ENCODE measurements at places on chromosomes 2 and 18.

DNA sequence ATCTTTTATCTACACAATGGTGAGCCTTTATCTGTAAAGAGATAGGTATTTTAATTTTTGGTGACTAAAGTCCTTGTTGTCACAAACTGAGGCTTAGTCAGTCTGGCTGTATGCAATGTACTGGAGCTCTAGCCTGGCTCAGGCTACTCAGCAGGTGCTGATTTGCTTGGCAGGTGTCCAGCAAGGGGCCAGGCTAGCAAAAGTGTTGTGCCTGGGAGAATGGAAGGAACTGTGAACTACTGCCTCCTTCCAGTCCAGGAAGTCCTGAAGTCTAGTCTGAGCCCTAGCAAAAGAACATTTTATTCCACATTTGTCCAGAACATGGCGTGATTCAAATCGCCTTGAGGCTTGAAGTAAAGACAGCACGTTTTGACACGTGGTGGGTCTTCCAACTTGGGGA lies 260.5 kb downstream of the CCDC85A start:
- DNase-seq, result peak; percentile 17

DNA sequence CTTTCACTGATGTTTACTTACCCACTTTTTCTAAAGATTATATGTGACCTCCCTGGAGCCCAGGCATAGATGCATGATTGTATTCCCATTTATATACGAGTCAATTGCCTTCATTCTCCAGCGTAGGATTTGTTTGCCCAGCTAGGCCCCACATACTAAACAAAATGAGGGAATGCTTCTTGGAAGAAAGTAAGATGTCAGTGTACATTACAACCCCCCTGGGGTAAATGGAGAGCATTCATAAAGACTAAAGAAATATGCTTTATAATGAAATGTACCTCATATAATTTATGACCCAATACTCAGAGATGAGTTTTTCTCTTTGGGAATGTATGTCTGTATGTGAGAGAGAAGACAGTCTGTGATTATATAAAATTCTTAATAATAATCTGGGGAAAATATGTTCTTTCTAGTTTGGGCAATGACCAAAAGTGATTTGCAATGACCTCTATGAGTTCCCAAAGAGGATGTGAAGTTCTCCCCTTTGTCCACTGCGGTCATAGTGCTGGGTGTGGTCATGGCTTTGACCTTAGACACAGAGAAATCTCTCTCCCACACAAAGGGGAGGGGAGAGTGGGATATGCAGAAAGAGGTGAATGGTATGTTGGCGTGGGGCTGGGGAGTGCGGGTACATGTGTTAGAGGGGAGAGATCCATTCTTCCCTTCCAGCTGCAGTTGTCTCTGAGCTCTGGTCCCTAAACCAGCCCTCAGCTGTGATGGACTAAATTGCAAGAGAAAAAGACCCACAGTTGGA lies 175.6 kb downstream of the EN1 start:
- no peak for DNase-seq

DNA sequence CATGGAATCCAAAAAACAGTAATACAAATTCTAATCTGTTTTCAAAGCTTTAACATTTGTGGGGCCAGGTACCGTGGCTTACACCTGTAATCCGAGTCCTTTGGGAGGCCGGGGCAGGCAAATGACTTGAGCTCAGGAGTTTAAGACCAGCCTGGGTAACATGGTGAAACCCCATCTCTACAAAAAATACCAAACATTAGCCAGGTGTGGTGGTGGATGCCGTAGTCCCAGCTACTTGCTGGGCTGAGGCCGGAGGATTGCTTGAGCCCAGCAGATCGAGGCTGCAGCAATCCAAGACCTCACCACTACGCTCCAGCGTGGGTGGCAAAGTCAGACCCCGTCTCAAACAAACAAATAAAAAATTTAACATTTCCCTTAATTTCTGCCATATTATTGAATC lies 74.3 kb upstream of the SALL3 start:
- no peak for DNase-seq

- no peak for DNase-seq
These were observed 1387.1 kb upstream of the TMEFF2 start for GRCh38 chr2:193581807-193582206.

DNA sequence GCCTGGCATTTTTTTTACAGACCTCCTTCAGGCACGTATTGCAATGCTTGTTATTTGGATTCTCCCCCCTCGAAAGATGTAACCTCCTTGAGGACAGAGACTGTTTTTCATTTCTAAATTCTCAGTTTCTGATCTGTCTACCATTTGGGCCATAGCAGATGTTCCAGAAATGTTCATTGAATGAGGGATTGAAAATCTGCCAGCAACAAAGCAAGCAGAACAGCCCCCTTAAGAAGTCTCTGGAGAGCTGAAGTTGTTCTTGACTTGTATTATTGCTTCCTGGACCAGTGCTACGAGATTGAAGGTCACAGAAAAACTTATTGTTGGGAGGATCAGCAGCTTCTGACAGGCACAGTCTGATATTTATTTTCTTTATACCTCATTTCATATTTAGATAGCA lies 355.5 kb downstream of the EPHA4 start:
- DNase-seq, result no peak

- no peak for DNase-seq
These were observed 61.5 kb downstream of the TNS1 start for GRCh38 chr2:217941339-217941738.

GRCh38 chr2:216188559-216188850 lies 79.4 kb downstream of the XRCC5 start:
- DNase-seq, result no peak

GRCh38 chr18:67261931-67262552 lies 254.5 kb downstream of the DSEL start:
- no peak for DNase-seq

- DNase-seq, result no peak
These were observed 15.4 kb upstream of the RMC1 start for GRCh38 chr18:23487738-23488570.

GRCh38 chr2:67854798-67855197 lies 208.0 kb downstream of the C1D start:
- DNase-seq, result no peak

- DNase-seq, result no peak
These were observed 67.1 kb upstream of the YWHAQ start for GRCh38 chr2:9697909-9698308.

DNA sequence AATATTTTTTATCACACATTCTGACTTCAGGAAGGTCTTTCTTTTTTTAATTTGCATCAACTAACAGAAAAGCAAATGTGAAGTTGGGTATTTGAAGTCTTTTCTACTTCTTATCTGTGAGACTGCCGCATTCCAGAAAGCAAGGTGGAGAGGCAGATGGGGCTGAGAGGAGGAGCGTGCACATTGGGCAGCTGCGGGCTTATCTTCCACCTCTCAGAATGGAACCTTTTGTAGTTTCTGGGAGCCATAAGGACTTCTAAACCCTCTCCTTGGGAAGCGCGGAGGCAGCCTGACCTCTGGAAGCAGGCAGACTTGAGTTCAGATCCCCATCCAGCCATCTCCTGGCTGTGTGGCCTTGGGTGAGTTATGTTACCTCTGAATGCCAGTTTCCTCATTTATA lies 3.9 kb downstream of the MAPRE3 start:
- DNase-seq, result no peak

DNA sequence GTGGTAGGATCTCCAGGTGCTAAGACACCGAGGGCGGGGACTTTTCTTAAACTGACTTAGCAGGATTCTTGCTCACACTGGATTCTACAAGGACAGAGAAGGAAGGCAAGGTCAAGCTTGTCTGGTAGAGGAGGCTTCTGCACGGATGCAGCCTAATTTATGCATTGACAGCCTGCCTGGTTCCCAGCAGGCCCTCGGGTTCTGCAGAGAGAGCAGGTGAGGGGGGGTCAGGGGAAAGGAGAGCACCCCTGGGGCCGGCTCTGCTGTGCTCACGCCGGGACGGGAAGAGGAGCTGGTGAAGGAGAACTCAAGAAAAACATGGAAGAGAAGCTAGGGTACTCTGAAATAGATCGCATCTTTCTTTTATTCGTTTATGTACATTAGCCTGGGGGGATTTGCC lies 46.4 kb downstream of the ADI1 start:
- no peak for DNase-seq

- DNase-seq, result no peak
These were observed 11.6 kb upstream of the ST3GAL5 start for GRCh38 chr2:85900366-85900765.

- DNase-seq, result no peak
These were observed 39.9 kb downstream of the MAP3K2 start for GRCh38 chr2:127347734-127348392.

- DNase-seq, result no peak
These were observed 317.6 kb upstream of the NCKAP5 start for GRCh38 chr2:133885847-133886246.

DNA sequence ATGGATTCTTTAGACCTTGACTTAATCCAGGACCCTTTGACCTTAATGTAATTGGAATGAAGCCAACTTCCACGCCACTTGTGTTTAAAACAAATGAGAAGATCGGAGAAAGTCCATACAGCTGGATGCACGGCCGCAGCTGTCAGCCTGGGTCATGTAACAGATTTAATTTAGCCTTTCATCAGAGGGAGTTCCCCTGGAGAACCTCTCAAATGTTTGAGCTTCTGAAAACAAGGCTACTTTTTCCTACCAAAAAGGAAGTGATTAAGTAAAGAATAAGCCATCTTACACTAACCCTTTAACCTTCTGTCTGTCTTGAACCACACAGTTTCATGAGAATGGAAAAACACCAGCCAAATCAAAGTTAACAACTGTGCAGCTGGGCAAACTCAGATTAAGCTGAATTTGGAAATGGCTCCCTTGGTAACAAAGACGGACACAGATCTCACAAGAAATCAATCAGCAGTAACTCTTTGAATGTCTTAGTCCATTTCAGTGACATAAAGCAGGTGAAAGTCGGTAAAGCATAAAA lies 103.6 kb downstream of the DOCK10 start:
- no peak for DNase-seq

Measured in right lung (tissue), 10 donors.